AG09309 (cell line): ENCODE measurements at places on chromosomes 12 and 14.
A peak's percentile ranks its signal among the peaks of the same experiment; 100 is the strongest.

DNA sequence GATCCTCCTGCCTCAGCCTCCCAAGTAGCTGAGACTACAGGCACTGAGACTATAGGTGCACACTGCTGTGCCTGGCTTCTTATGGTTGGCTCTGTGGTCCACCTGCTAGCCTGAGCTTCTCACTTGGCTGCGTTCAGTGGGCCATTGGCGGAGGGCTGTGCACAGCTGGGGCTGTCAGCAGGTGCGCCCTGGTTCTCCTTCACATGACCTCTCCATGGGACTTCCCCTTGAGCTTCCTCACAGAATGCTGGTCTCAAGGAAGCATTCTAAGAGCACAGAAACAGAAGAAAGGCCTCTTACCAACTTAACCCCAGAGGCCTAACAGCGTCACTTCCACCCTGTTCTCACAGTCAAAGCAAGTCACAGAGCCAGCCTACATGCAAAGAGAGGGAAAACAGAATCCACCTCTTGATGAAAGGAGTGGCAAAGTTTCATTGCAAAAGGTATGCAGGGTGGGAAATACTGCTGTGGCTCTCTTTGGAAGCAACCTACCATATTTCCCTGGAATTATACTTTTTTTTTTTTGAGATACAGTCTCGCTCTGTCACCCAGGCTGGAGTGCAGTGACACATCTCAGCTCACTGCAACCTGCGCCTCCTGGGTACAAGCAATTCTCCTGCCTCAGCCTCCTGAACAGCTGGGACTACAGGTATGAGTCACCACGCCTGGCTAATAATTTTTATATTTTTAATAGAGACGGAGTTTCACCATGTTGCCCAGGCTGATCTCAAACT lies 9.3 kb downstream of the RILPL2 start:
- no peak for DNase-seq

DNA sequence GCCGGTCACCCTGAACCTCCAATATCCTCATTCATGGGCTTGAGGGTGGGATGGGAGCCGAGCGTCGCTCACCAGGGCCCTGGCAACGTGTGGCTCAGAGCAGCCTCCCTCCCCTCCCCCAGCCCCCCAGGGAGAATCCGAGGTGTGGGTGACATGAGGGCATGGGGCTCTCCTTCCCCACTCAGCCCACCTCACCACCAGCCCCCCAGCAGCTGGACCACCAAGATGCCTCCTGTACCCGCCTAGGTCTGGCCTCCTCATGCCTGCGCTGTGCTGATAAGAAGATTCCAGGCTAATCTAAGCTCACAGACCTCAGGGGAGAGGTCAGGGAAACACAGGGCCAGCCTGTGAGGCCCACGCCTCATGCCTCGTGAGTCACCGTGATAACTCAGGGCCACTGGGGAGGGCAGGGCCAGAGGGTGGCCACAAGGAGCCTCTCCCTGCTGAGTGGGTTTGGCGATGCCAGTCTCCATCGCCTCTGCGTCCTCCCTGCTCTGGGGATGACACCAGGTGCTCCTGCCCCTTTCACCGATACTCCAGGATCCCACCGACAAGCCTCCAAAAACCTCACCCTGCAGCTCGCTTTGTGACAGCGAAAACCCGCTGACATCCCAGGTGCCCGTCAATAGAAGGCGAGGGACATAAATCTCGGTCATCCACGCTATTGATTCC lies 56.9 kb downstream of the TESC start:
- no peak for DNase-seq

- DNase-seq, result no peak
Observed at GRCh38 chr14:38129705-38130104, 78.0 kb upstream of the SSTR1 start.

DNA sequence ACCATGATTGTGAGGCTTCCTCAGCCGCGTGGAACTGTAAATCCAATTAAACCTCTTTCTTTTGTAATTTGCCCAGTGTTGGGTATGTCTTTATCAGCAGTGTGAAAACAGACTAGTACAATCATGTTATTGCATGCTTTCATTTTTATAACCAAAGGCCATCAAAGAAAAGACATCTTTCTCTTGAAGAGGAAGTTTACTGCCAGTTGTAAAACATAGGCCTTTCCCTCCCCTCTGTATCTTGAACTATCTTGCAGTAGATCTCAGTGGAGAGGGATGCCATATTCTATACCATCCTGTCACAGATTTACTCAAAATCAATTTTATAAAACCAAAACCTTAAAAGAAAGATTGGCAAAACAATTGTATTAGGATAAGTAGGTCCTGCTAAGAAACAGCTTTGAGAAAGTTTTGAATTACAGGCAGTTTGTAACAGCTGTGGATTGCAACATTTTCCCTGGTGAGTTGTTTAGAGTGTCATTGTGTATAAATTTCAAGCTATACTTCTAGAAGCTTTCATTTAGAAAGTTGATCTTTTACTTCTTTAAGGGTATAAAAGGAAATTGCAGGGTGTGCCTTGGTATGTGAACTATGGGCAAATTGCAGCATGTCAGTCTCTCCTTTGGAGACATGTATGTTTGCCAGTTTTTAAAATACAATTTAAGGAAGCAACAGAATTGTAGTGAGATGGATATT lies 128.0 kb downstream of the ATP23 start:
- DNase-seq, result peak; percentile 1

DNA sequence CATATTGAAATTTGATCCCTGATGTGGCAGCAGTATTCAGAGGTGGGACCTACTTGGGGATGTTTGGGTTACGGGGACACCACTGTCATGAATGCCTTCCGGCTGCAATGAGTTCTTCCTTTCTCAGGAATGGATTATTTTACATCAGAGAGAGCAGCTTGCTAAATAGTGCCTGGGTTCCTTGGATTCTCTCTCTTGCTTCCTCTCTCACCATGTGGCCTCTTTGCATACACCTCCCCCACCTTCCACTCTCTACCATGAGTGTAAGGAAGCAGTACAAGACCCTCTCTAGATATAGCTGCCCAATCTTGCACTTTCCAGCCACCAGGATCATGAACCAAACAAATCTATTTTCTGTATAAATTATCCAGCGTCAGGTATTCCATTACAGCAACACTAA lies 15.4 kb upstream of the SCAF11 start:
- DNase-seq, result no peak
